H1 (cell line): ENCODE measurements at places on chromosomes 7 and 10.

DNA sequence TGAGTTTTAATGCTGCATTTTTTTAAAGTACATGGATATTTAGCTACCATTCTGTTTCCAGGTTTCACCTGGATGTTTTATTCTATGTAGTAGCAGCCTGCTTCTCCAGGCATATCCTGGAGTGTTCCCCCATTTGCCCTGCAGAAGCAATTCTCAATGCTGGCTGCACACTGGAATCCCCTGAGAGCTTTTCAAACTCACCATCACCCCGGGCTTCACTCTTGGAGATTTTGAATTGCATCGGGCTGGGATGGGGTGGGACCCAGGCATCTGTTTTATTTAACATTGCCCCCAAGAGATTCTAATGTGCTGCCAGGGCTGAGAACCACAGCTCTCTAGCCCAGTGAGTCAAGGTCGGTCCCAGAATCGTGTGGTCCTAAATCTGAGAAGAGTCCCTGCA is 113.2 kb upstream of the MACROH2A2 start:
- no peak for DNase-seq

DNA sequence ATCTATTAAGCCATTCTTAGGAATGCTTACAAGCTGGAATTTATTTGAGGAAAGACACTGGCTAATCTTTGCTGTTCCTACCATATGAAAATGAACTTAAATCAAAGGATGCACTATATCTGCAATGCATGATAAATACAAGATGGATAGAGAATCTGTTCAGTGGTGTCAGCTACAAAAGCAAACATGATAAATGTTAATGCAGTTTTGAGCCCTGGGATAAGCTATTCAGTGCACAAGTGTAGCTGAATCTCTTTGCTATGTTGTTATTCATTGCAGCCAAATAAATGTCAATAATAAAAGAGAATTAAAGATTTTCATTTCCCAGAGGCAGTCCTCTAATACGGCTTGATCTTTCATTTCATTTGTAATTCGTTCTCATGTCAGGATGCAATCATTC is 223.8 kb upstream of the KAT6B start:
- no peak for DNase-seq

DNA sequence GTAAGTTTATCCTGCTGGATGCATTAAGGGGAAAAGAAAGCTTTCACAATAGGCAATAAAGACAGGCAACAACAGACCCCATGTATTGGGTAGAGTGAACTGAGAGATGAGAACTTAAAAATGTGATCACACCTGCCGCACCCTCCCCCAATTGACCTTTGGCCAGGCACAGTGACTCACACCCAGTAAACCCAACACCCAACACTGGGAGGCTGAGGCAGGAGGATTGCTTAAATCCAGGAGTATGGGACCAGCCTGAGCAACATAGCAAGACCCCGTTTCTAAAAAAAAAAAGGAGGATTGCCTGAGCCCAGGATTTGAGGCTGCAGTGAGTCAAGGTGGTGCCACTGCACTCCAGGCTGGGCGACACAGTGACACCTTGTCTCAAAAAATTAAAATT is 86.9 kb downstream of the MPP7 start:
- DNase-seq: no peak

GRCh38 chr7:103593691-103594090 is 147.7 kb upstream of the SLC26A5 start:
- DNase-seq: no peak

- no peak for DNase-seq
These were observed 87.8 kb downstream of the HDAC9 start for GRCh38 chr7:18583305-18583704.

DNA sequence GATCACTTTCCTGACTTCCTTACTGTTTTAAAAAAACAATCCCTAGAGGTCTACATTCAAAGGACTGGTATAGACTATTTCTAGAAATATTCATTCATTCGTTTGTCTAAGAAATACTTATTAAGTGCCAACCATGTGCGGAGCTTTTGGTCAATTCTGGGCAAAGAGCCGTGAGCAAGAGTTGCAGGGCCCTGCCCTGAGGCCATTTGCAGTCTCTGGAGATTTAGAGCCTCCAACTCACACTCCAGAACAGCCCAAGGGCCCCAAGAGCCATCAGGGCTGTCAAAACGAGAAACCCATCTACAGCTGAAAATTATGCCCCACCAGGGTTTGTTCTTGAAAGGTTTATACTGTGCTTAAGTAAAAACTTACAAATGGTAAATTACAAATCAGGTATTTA is 16.2 kb downstream of the WDR91 start:
- DNase-seq: no peak
